ENCODE measurements at places on chromosomes 2 and 18.

DNA sequence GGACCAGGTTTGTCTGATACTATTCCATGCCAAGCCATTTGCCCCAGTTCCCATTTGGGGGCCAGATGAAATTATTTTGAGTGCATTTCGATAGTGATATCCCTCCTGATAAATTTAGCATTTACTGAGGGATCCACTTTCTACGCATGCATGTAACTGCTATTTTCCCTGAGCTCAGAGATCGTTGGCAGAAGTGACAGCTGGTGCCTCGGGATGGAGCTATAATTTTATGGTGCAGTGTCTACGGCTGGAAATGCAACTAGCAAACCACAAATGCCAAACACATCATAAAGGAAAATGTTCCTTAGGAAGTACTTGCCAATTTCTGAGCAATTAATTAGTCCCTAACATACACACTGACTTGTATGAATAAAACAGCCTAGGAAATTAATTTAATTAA is 254.8 kb downstream of the SLC8A1 start:
- DNase-seq: no peak

- DNase-seq: no peak
Measured at GRCh38 chr2:132797071-132797470, 127.1 kb upstream of the LYPD1 start.

- DNase-seq: no peak
Measured at GRCh38 chr18:45571714-45572113, 43.6 kb upstream of the SLC14A2 start.

DNA sequence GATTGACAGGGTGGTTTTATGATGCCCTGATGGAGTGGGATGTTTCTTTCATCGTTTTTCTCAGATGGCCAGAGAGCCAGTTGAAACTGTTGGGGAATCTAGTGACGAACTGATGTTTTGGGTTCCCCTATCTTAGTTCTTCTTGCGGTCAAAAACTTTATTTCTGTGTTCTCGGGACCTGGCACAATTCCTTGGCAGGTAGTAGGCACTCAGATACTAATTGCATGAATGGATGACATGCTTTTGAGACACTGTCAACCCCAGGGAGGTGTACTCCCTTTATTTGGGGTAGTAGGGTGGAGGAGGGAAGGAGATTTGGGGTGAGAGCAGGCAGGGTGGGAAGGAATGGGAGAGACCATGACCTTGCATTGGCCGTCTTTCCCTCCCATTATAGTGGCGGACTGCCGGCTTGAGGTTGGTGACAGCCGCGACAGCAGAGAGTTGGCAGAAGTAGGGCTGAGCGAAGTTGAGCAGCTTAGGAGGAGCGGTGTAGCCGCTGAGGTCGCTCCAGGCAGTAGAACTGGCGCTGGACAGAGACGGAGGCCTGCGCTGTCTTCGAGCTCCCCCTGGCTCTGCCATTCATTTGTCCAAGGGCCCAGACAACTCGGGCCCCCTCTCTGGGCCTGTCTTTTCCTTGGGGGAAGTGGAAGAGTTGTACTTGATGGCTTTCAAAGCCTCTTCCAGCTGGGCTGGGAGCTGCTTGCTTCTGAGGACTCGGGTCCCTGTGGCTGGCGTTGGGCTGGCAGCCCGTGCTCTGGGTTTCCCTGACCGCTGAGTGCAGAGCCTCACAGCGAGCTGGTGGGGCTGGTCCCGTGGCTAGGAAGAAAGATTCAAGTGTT is 2.6 kb downstream of the TET3 start:
- no peak for DNase-seq

- DNase-seq: no peak
Measured at GRCh38 chr2:10232096-10232815, 70.4 kb upstream of the HPCAL1 start.

DNA sequence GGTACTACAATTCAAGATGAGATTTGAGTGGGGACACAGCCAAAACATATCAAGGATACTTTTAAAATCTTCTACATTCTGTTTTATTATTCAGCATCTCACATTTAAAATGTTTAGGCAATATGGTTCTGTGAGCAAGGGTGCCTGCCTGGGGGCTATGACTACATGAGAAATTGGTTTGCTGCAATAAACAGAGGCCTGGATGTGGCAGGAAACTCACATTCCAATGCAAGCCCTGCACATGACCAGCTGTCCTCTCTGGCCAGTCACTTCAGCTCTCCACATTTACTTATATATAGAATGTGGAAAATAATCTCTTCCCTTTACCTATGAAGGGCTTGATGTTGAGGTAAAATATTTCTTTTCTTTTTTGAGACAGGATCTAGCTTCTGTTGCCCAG is 193.4 kb downstream of the LRRTM1 start:
- no peak for DNase-seq

GRCh38 chr18:30271716-30272115 is 770.8 kb downstream of the DSC3 start:
- DNase-seq: peak; percentile 1

GRCh38 chr18:26082475-26082874 is 7.9 kb downstream of the SS18 start:
- DNase-seq: no peak

- no peak for DNase-seq
Measured at GRCh38 chr18:23126376-23127056, 8.8 kb upstream of the CABLES1 start.

GRCh38 chr2:150809103-150809502 is 321.6 kb upstream of the RND3 start:
- no peak for DNase-seq

- no peak for DNase-seq
Measured at GRCh38 chr18:58290116-58290695, 246.2 kb downstream of the NEDD4L start.

DNA sequence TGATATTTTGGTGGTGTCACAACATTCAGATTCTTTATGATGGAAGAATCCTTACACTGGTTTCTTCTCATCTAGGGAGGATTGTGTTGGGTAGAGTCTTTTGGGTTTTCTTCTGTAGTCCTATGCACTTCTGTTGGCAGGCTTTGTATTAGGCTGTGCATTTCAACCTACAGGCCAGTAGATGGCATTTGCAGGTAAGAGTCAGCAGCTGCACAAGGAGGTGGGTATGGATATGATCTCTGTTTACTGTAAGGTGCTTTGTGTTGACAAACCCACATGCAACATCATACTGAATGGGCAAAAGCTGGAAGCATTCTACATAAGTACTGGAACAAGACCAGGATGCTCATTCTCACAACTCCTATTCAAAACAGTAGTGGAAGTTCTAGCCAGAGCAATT is 656.8 kb downstream of the METTL4 start:
- no peak for DNase-seq

GRCh38 chr18:14921547-14921946 is 173.6 kb downstream of the ANKRD30B start:
- DNase-seq: no peak

- DNase-seq: no peak
Measured at GRCh38 chr2:162824304-162824703, 14.3 kb downstream of the KCNH7 start.

DNA sequence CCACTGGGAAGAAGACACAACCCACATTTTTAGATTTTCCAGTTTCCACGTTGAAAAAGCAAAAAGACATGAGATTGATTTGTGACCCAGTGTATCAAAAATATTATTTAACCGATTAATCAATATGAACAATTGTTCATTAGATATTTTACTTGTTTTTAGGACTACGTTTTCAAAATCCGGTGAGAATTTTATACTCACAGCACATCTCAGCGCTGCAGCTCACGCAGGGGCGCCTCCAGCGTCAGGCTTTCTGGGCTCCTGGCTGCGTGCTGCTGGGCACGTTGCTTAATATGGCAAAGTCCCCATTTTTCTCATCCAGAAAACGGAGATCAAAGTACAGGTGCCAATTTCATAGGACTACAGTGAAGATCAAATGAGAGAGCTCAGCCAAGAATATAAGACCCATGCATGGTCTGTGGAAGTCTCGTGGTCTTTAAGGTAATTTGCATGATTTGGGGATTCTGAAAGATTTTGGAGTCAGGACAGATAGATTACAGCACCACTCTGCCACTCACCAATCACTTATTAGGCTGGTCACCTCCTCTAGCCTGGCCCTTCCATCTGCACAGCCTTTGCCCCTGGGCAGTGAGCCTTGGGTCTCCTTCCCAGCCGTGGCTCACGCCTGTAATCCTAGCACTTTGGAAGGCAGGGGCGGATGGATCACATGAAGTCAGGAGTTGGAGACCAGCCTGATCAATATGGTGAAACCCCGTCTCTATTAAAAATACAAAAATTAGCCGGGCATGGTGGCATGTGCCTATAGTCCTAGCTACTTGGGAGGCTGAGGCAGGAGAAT is 36.2 kb downstream of the PTPN18 start:
- DNase-seq: no peak

DNA sequence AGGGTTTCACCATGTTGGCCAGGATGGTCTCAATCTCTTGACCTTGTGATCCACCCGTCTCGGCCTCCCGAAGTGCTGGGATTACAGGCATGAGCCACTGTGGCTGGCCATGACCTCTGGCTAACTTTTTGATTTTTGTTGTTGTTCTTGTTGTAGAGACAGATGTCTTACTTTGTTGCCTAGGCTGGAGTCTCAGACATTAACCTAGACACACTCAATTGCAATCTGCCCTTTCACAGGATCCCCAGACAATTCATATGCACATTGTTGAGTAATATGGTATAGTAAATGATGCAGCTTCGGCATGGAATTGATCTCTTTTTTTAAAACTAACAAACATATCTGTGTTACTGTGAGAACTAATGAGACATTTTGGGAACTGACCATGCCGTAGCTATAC is 130.5 kb upstream of the CCDC195 start:
- no peak for DNase-seq

DNA sequence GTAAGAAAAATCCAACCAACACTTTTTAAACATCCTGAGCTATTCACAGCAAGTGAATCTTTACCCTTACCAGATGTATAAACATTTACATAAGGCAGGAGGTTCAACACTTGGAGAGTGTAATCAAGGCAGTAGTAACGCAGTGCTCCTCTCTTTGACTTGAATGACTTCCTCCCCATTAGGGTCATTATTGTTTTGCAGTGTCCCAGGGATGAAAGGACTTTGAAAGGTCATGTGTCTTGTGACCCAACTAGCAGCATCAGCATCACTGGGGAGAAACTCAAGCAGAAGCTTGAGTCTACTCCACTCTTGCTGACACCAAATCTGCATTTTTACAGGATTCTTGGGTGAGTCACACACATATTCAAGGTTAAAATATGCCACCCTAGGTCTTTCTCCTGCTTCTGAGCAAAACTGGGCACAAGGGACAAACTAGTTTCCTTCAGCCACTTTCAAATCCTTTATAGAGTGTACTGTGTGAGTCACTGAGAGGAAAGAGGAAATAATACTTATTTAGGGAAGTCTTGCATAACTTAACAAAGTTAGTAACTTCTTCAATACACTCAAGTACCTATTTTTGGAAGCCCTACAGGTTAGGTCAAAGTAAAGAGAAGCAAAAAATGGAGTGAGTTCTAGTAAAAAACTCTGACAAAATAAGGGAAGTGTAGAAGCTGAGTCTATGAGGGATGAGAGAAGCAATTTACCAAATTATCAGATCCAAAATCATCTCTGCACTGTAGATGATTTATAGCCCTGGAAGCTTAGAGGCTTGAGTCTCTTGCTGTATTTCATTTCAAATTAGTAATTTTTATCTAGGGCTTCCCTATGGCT is 51.0 kb upstream of the EML4 start:
- DNase-seq: peak; percentile 94

- no peak for DNase-seq
Measured at GRCh38 chr18:23037646-23038045, 97.6 kb upstream of the CABLES1 start.

GRCh38 chr2:148479398-148479797 is 165.2 kb upstream of the EPC2 start:
- DNase-seq: no peak

DNA sequence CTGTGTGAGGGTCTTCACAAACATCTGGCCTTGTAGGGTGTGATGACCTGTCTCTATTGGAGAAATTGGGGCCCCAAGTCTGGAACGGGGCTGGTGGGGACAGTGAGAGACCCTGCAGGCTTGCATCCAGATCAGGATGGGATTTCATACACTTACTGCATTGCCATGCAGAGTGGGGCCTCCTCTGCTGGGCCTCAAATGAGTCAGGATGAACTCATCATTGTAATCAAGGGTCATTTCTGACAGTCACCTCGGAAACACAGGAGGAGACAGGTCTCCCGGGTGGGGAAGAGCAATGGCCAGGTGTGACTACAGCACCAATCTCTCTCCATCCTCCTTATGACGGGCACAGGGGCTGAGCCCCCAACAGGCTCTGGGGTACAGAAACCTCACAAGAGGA is 48.1 kb upstream of the GALR1 start:
- no peak for DNase-seq

Data from SW 1271 (cell line).